ENCODE measurements at places on chromosomes 7 and 10. TPM values are rescaled to one million over a fixed set of nuclear protein-coding genes. Genes with fewer than 3 reads are reported as not detected.
A peak's percentile ranks its signal among the peaks of the same experiment; 100 is the strongest.

DNA sequence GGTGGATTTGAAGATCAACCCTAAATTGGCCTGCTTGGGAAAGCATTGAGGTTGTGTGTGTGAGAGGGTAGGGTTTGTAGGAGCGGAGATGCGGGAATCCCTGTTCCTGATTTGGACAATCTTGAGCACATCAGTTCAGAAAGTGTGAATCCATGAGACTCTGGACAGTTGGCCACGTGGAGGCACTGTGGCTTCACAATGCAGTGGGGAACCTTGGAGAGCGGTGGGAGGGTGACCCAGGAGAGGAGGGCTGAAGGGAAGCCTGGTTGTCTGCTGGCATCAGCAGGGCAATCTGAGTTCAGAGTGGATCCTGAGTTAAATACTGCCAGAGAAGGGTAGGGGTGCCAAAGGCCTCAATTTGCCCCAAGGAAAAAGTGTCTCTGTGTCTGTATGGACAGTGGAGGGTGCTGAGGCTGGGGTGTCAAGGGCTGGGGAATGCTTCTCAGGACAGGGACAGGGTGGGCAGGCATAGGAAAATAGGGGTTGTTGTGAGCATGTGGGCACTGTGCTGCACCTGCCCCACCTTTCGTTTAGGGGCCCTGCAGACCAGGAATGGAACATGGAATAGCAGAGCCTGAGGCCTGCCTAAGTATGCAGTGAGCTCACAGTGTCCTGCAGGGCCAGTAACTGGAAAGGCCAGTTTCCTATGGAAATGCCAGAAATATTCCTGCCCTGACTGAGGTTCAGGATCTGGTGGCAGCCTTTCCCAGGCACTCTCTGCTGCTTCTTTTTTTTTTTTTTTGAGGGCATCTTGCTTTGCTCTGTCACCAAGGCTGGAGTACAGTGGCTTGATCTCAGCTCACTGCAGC lies 162.9 kb upstream of the PRSS58 start:
- DNase-seq: no peak

- no peak for DNase-seq
Observed at GRCh38 chr10:106185951-106186350, 978.6 kb downstream of the SORCS1 start.

MMRN2 gene
- 14.6 TPM for polyA plus RNA-seq

JAKMIP3 gene
- 6.1 TPM for polyA plus RNA-seq

AS3MT gene
- polyA plus RNA-seq: 11.1 TPM

GRCh38 chr7:74027683-74028320 lies at the start of gene ELN:
Gene ELN, plus strand, starts transcription at chr7:74028173. Its CDS starts 15 bp downstream, at chr7:74028188.
- no peak for DNase-seq

POLR2J2 gene
- polyA plus RNA-seq: 11.5 TPM

TUBAL3 gene
- polyA plus RNA-seq: not detected

GRCh38 chr7:126436213-126436868 lies 816.4 kb downstream of the GRM8 start:
- no peak for DNase-seq

ANKRD7 gene
- 1.8 TPM for polyA plus RNA-seq

KEL gene
- 0.60 TPM for polyA plus RNA-seq

DNA sequence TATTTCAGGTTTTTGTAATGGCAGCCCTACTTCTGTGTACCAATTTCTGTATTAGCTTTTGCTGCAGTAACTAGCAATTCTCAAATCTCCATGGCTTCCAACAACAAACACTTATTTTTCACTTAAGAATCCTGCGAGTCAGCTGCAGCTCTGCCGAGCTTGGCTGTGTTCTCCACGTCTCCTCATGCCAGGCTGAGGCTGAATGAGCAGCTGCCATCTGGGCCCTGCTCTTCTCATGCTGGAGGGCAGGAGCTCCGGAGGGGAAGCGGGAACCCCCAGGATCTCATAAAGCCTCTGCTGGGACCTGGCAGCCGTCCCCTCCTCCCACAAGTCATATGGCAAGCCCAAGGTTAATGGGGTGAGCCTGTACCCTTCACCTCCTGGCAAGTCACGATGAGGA lies 591.1 kb downstream of the SDK1 start:
- DNase-seq: no peak

DNA sequence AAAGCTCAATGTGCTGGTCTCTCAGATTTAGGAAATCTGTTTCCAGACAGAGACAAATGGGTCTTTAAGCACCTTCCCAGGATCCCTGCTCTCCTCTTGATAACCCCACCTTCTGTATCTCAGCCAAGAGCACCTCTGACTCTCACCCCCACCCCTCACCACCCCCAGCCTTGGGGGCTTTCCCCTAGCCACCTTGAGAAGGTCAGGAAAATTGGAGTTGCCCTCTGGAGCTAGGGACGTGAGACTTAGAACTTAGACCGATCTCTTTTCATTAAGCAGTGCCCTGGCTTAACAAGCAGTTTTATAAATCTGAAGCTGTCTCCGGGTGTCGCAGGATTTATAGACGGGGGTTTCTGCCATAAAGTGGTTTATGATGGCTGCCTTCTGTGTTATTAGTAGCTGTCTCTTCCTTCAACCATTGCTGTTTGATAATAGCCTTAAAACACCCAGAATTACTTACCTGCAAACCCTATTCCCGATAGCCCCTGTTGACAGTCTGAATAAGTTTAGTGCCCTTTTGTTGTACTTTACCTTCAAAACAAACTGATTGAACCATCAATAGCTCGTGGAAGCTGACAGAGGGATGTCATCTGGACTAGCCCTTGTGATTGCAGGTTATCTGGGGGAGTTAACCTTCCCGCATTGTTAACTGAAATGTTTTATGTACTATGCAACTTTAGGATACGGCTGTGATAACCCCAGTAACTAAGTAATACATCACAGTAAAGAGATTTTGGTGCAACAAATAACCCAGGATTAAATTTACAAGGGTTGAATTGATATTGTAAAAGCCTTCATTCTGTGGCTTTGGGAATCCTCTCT lies 621.5 kb downstream of the LRMDA start:
- no peak for DNase-seq

DNA sequence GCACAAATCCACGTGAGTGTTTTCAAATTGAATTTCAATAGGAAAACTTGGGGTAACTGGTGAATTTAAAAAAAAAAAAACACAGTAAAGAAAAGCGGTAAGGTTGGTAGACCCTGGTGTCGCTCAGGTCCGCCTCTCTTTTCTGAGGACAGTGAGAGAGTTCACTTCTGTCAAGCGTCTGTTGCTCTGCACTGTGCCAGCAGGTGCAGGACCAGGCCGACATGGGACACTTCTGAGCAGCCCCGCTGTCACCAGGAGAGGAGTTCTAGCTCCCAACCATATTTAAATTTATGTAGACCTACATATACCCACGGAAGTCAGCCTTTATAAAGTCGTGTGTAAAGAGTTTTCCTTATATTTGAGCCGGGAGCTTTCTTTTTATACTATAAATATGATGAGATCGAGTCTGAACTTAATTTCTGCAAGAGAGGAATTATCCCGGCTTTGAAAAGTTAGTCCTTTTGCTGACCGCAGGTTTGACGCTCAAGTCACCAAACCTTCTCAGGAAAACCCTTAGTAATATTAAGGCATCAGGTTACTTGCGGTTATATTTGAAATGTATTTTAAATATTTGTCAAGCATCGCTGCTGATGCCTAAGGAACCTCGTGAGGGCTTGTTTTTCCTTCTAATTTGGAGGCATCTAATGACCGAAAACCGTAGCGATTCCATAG lies 531 bp downstream of the IKZF1 start:
- DNase-seq: no peak

GRCh38 chr10:499991-500390 lies 189.5 kb downstream of the DIP2C start:
- DNase-seq: no peak

DNA sequence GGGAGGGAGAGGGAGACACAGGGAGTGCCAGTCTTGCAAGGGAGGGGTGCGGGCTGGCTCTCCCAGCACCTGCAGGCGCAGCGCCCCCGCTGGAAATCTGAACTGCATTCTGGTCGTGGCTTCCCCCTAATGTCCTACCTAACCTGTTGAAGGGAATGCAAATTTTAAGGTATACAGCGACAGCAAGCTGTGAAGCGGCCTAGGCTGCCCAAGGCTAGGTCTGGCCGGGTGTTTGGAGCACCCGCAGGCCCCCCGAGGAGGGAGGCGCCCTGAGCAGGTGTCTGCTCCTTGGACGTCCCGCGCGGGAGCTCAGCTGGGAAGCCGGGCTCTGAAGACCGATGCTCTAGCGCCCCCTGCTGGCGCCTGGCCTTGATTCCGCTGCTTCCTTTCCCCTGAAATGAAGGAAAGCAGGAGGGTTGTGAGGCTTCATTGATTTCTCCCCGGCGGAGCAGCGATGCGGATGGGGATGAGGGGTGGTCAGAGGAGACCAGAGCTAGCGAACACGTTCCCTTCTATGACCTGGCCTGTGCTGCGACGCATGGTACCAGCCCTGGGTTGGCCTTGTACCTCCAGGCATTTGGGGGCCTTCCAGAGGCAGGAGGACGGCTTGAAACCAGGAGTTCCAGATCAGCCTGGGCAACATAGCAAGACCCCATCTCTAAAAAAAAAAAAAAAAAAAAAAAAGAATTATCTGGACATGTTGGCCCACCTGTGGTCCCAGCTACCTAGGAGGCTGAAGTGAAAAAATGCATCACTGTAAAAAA lies 601.3 kb downstream of the GALNT17 start:
- peak; percentile 96 for DNase-seq

GRCh38 chr10:122168598-122169394 lies 102.3 kb upstream of the BTBD16 start:
- DNase-seq: peak; percentile 95

MKX gene
- polyA plus RNA-seq: 3.1 TPM

GRCh38 chr7:54904986-54905385 lies 113.8 kb upstream of the EGFR start:
- no peak for DNase-seq

DNA sequence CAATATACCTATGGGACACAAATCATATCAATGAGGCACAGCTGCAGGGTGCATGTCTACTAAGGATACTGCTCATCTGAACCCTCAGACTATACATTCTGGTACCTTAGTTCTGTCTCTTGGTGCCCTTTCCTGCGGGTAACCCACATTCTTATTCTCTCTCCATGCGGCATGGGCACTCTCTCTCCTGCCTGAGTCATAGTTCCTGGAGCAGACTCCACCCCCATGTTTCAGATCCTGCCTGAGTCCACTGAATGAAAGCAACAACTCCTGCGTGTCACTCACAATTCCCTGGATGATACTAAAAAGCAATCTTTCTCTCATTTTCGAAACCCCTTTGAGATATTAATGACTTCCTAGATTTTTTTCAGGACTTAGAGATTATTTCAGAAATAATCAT lies 653.1 kb upstream of the C7orf33 start:
- no peak for DNase-seq

CYP2C18 gene
- 0.23 TPM for polyA plus RNA-seq

GRCh38 chr10:121375172-121375571 lies 223.1 kb downstream of the FGFR2 start:
- no peak for DNase-seq

DNA sequence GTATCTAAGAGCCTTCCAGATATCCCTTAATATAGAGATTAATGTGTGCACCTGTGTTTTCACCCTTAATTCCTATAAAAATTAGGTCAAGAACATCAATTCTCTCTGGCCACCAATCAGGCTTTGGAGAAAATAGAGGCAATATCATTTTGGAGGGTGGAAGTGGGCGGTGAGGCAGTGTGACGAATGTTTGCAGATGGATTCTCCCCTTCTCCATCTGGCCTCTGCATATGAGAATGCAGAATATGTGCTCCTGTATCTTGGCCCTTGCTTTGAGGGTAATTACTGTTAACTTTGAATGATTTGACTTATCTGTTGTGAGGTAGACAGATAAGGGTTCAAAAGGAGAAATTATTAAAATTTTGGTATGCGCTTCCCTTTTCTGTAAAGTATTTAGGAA lies 304.0 kb upstream of the NPSR1 start:
- DNase-seq: no peak

GRCh38 chr7:132255115-132255797 lies 321.0 kb downstream of the PLXNA4 start:
- DNase-seq: no peak
